ENCODE measurements at places on chromosomes 11 and 22.

- no peak for DNase-seq
These were observed 4.0 kb upstream of the ARHGAP42 start for GRCh38 chr11:100683126-100683525.

DNA sequence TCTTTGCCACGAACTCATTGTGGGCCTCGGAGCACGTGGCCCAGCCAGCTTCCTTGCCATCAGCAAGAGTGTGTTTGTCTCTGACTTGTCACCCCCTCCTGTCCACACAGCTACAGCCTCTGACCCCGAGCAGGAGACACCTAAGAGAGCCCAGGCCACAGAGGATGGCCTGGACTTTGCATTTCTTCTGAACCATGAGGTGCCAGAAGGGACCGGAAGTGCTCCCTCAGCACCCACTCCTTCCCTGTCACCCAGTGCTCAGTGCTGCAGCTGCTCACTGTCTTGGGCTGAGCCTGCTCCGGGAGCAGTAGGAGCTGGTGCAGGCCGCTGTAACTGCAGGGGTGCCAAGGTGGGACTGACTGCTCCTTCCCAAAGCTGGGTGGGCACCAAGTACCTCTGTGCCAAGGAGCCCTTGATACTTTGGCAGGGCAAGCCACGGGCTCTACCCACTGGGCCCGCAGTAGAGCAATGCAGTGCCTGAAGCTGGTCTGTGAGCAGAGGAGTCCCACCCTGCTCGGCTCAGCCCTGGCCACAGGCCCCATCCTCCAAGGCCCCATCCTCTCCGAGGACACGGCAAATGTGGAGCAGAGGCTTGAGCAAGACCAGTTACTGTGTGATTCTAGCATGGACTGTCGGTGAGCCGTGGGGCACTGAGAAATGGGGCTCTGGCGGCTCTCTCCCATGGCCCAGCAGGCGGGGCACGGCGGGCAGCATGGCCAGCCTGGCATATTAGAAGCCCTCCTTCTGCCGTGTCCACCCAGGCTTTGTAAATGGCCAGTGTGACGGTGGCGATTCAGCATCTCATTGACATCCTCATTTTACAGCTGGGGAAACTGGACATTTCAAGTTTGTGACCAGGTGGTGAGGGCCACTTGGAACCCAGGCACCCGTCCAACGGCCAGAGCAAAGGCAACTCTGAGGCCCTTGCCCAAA, 6.3 kb downstream of the GRK2 start:
- DNase-seq, result no peak

DNA sequence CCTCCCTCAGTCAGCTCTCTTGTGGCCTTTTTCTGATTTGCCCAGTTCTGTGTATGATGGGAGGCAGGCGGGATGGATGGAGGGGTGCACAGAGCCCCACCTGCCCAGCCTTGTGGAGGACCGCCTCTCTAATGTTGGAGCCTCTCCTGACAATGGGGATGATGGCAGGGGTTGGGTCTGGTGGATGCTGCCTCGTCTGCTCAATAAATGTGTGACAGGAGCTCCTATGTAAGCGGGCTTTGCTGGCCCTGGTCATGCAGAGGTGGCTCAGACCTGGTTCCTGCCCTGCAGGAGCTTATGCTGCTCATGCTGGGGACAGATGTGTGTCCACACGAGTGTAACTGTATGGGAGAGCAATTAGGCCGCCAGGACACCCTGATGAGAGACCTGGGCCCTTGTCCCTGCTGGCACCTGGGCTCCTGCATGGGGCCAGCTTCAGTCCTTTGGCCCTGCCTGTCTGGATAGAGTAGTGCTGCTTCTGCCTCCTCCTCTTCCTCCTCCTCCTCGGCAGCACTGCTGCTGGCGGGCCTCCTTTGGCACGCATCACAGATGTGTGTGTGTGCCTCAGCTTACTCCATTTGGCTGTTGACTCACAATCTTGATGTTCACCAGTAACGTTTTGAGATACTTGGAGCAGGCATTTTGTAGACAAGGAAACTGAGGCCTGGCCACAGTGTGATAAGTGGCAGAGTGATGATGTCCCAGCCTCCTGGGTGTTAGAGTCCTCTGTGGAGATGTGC, 131.0 kb downstream of the TBC1D22A start:
- DNase-seq, result no peak

DNA sequence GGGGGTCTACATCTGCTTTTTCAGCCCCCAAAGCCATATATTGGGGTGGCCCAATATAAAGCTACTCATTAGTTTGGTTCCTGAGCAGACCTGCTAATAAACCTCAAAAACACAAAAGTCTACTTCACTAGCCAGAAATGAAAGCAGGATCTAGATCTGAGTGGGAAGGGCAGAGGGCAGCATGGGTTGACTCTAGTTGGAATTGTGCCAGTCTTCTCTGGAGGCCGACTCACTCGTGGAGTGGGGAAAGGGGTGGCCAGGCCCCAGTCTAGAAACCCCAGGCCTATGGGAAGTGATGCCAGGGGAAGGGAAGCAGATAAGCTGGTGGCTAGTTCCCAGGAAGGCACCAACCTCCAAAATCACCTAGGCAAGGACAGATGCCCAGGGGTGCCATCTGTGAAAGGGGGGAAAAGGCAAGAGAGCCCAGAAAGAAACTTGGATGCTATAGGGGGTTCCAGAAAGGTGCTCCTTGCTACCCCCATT, 5.3 kb downstream of the PATZ1 start:
- no peak for DNase-seq

DNA sequence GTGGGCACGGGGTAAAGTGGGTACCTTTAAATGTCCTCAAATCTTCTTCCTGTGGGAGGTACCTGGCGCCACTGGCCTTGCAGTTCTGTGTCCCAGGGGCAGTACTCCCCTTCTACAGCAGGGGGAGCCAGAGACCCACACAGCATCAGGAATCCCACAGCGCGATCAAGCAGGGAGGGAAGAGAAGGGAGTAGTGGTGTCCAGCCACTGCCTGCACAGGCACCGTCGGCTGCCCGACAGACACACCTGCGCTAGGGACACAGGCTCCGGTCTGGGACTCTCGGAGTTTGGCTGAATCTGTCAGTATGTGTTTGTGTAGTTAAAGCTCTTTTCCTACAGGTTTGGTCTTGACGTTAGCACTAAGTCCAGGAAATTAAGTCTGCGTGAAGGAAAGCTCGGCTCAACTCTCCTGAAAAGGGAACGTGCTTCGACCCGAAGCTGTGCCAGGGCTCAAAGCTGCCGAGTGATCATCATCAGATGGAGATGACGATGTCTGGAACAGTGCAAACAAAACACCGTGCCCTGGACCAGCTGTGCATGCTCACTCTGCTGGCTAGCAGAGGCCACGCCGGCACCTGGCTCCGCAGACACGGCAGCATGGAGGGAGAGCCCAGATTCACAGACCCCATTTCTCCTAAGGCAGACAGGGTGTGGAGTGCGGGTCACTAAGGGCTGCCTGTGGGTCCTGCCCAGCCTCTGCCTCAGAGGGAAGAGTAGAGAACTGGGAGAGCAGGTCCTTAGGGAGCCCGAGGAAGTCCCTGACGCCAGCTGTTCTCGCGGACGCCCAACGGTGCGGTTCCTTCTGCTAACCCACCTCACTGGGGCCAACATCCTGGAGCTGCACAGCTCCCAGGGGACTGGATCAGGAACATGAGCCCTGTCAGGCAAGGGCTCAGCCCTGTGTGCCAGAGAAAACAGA, 56.0 kb upstream of the BID start:
- peak; percentile 85 for DNase-seq

GRCh38 chr11:772429-773390, 4.6 kb downstream of the GATD1 start:
- DNase-seq, result no peak

DNA sequence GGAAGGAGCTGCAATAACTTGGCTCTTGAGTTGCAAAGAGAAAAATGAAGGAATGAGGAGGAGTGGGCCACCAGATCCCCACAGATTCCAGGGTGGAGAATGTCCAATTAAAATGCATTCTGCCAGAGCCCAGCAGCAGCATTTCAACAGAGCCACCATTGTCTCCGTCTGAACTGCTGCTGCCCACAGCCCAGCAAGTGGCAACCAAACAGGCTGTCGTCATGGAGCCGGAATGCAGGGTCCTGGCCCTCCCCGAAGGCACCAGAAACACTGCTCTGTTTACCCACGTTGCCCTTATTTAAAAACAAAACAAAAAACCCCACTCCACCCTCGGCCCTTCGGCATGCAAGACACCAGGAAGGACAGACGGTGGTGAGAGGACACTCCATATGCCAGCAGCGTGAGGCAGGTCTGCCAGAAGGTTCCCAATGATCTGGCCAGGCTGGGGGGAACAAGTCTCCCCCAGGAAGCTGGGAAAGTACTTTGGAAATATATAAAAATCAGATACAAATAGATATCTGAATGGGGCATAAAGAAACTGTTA, 32.5 kb downstream of the PLEKHA7 start:
- DNase-seq, result no peak

DNA sequence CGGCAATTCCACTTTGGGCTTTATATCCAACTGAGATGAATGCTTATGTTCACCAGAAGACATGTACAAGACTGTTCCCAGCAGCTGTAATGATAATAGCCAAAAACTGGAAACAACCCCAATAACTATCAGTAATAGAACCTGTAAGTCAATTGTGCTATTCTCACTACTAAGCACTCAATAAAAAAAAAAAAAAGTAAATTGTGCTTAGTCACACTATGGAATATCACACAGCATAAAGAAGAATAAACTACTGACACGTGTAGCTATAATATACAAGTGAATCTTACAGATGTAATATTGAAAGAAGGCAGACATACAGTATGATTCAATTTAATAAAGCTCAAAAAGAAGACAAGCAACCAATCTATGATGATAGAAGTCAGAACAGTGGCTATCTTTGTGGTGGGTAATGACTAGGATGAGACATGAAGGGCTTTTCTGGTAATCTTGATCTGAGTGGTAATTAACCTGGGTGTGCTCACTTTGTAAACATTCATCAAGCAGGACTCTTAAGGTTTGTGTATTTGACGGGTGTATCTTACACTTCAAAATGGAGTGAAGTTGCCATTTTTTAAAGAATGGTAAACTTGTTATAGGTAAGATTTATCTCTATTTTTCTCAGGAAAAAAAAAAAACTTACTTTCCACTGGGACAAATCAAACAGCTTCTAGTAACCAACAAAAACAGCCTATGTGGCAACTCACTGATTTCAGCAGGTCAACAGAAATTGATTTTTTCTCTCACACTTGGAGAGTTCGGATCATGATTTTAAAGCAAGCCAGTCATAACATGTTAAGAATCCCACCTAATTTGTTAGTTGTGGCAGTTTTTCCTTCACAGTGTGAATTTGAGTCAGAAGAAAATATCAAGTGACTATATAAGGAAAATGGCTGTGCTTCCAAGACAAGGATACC, 84.2 kb downstream of the CCDC83 start:
- no peak for DNase-seq

- DNase-seq, result no peak
These were observed 10.7 kb downstream of the UPK3A start for GRCh38 chr22:45295492-45295891.

- DNase-seq, result no peak
These were observed 403.1 kb upstream of the CCDC90B start for GRCh38 chr11:83689144-83689780.

GRCh38 chr22:50129121-50129736, 39.4 kb downstream of the MOV10L1 start:
- DNase-seq, result no peak

DNA sequence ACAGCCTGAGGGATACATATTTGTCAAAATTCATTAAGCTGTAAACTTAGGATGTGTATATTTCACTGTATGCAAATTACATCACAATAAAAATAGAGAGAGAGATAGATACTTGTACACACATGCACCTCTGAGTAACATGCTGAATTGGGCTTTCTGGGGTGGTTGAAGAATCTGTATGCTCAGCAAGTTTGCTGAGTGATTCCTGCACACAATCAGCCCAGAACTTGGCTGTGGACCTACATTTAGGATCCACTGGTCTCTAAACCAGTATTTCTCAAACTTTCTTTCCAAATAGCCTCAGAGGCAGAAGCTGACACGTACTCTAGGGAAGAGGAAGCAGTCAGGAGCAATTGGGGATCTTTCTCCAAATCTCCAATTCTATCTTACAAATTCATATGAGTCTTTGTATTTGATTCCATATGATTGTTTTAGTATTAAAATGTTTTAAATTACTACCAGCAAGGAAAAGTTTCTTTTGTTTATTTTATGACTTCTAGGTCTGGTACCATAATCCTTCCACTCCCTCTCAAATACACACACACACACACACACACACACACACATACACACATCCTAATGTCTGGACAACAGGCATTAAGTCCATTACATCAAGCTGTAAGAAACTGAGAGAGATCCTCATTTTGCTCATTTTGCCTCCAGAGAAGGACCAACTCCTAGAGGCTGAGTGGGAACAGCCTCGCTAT, 20.0 kb downstream of the SYT13 start:
- DNase-seq, result no peak

DNA sequence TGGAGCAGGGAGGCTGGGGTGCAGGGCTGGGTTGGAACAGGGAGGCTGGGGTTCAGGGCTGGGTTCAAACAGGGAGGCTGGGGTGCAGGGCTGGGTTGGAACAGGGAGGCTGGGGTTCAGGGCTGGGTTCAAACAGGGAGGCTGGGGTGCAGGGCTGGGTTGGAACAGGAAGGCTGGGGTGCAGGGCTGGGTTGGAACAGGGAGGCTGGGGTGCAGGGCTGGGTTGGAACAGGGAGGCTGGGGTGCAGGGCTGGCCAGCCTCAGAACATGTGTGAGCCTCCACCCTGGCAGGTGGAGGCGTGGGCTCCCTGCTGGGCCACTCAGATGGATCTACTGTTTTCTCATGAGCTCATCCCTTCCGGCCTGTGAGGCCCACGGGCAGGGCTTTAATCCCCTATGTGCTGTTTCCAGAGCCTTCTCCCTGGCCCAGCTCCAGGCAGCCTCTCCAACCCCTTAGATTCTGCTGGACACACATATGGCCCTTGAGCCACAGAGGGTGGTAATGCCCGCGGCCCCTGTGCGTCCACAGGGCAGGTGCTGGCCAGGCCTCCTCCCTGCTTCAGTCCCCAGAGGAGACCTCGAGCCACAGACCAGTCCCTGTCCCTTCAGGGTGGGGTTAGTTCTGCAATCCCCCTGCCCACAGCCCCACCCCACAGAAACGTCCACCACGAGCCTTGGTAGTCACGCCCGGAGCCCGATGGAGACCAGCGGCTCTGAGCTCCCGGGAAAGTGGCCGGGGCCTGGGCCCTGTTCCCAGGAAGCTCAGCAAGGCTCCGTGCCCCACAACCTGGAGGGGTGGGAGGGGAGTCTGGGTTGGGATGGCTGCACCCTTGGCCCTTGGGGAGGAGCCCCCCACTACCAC, 197.9 kb downstream of the BRD1 start:
- no peak for DNase-seq

- no peak for DNase-seq
These were observed 16.9 kb upstream of the ALG8 start for GRCh38 chr11:78156127-78156844.

DNA sequence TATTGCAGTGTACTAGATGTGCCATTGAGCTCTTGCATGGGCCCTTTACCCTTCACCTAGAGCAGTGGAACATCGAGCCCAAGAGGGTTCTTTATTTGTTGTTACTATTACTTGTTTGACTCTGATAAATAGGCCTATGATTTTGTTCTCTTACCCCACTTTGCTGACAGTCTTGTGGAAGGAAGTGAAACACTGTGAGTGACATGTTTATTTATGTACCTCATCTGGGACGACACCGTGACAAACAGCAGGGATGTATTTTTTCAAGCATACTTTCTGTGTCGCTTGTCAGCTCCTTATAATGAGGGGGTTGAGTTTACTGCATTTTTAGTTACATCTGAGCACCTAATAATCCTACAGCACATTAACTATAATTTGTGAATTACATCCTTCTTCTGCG, 1010.3 kb upstream of the TENM4 start:
- no peak for DNase-seq

Measured in GM12891 (cell line).